ENCODE measurements at places on chromosomes 4 and X.
A peak's percentile ranks its signal among the peaks of the same experiment; 100 is the strongest.

DNA sequence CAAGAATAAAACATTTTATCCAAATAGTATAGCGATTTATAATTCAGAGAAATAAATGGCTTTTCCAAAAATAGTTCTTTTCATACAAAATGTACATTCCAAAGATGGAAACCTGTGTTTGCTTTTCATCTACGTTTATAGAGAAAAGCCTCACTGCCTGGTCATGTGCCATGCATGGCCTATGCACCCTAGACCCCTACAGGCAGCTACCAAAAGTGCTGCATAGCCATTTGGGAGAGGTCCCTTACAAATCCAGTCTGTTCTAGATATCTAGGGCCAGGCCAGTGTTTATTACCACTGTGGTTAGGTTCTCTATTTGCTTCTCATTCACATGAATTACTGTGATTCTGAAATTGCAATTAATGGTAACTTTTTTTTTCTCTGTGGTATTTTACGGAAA, 17.2 kb downstream of the HMGB2 start:
- no peak for DNase-seq

- no peak for DNase-seq
Observed at GRCh38 chrX:11609109-11609508, 56.6 kb downstream of the ARHGAP6 start.

- peak; percentile 52 for DNase-seq
Observed at GRCh38 chrX:49079489-49080428, at the start of gene WDR45. TSS of gene WDR45 (minus strand) at chrX:49079887. CDS start at chrX:49078095, 1,792 bp downstream.

DNA sequence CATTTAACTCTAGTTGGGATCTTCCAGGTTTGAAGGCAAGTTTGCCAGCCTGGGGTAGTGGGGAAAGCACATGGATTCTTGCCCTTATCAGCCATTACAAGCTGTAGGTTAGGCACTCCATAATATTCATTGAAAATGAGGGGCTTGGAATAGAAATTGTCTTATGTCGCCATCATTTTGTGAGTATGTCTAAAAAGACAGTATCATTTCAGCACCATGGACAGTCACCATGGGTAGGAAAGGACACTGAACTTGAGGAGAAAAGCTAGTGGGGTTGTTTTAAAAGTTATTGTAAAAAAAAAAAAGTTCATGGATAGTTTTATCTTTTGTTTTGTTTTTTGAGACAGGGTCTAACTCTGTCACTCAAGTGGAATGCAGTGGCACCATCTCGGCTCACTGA, 356.1 kb downstream of the HNRNPD start:
- DNase-seq: no peak

DNA sequence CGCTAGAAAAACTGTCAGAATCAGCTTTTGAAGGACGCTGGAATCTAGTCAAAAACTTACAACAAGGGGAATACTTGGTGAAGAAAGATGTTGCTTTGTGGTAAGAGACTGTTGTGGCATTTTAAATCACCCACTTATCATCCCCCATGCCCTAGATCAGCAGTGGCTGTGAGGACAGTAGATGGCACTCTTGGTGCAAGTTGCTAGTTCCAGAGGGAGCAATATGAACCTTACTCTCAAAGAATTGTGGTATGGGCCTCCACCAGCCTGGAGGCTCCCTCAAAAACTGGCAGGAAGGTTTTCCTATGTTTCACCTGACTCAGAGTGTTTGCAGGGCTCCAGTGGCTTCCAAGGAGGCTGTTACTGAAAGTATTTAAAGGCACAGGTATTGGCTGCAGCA, 37.7 kb upstream of the SLC16A2 start:
- DNase-seq: peak; percentile 5

DNA sequence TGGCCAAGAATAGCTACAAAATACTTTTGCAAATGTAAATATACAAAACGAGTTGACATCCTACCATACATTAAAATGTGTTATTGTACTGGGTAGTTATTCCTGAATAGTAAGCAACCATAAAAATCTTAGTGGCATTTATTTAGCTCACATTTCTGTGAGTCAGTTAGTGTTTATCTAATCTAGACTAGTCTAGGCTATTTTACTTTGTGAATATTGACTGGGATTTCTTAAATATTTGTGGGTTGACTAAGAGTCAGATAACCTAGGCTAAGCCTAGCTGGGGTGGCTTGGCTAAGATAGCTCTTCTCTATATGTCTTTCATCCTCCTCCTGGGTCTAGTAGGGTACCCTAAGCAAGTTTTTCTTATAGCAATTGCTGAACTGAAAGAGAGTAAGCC, 543.8 kb upstream of the DIAPH2 start:
- DNase-seq: no peak

GRCh38 chrX:51053741-51054140, 143.2 kb downstream of the BMP15 start:
- DNase-seq: no peak

DNA sequence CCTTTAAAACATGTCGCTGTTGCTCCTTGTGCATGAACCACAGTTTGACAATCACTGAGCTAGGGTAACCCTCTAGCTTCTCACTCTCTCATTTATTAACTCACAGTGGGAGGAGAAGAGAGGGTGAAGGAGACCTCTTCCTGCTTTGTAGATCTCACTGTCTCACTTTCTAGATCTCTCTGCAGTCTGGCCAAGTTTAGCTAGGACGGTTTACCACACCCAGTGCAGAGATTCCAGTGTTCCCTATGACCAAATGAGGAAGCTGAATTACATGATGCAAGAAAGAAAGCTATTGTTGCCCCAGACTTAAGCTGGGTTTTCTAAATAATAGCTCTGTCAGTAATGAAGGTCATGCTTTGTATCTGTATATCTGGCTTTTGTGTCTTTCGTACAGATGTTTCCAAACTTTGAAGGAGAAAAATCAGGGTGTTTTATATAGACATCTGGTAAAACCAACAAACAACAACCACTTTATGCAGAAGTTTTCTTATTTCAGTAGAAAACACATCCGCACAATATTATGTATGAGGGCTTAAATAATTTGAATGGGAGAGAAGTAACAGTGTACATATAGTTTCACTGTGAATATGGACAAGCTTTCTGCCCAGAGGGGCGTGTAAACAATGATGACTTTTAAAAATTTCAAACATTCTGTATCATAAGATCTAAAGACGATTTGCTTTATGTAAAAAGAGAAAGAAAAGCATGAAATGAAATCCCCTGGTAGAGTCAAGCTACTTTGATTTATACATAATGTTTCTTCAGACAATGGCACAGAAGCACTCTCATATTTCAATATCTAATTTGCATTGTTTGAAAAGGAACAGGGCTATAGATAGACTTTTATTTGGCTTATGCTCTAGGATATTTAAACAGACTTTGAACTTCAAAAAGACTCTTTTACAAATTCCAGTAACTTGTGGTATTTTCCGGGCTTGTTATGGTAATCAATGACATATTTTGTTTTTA, 582.3 kb downstream of the FSTL5 start:
- no peak for DNase-seq

- DNase-seq: no peak
Observed at GRCh38 chr4:932713-933070, 432 bp downstream of the TMEM175 start.

- DNase-seq: no peak
Observed at GRCh38 chrX:103338663-103339062, 8.6 kb downstream of the TCEAL7 start.

DNA sequence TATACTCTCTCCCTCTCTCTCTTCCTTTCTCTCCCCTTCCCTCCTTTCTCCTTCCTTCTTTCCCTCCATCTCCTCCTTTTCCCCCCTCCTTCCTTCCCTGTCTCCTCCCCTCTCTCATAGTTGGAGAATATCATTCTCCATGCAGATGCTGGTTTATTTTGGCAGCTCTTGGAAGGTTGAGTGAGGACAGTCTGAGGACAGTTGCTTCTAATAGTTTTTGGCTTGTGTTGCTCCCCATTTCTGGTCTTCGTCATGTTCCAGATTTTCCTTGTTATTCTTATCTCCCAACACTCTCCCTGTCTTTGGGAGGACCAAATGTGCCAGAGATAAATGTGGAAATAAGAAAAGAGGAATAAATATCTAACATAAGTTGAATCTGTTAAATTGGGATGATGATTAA, 263.0 kb downstream of the FRMPD4 start:
- DNase-seq: no peak

- DNase-seq: no peak
Observed at GRCh38 chrX:124242131-124242530, 90.3 kb upstream of the TEX13D start.

- no peak for DNase-seq
Observed at GRCh38 chr4:55023030-55023429, 102.4 kb downstream of the KDR start.

DNA sequence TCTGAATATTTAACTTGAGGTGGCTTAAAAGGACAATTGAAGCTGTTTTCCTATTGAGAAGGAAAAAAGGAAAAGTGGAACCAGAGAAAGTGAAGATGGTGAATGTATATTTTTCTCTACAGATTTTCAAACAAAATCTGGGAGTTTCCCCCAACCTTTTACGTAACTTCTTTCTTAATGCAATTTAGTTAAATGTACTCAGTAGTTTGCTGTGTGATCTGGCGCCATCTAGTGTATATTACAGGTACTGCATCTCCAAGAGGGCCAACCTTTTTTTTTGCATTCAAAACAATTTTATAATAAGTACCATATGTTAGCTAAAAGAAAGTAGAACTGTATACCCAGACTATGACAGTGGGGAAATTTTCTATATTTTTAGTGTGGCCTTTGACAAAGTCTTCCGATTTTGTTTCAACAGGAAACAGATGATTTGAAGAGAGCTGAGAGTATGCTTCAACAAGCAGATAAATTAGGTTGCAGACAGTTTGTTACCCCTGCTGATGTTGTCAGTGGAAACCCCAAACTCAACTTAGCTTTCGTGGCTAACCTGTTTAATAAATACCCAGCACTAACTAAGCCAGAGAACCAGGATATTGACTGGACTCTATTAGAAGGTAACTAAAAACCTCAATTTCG, 82.0 kb downstream of the PLS3 start:
- peak; percentile 11 for DNase-seq

- peak; percentile 41 for DNase-seq
Observed at GRCh38 chrX:15947648-15948317, 93.2 kb upstream of the AP1S2 start.

DNA sequence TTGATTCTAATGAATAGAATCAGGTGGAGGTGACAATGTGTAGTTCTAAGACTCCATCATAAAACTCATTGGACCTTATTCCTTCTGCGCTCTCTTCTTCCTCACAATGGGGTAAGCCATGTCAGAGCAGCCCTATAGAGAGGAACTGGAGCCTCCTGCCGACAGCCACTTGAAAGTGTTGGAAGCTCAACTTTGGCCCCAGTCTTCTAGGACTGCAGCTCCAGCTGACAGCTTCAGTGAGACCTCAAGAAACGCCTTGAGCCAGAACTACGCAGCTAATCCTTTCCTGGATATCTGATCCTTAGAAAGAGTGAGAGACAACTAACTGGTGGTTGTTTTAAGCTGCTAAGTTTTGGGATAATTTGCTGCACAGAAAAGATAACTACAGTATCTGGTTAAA, 22.1 kb upstream of the ADH7 start:
- no peak for DNase-seq

GRCh38 chrX:106950381-106950780, 30.2 kb downstream of the CLDN2 start:
- DNase-seq: no peak

DNA sequence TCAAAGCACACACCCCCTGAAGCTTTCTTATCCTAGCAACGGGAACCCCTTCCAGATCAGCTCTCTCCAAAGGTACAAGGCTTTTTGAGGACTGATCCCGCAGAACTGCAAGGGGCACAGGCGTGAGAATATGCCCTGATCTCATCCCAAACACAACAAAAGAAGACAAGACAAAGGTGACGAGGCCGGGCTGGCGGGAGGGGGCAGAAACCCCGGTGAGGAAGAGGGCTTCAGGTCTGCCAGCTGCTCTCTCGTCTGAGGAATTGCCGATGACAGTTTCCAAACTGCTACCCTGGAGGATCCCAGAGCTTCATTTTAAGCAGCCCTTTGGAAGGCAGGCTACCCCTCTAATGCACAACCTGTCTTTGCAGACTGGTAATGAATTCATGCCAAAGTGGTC, 3.4 kb downstream of the HCFC1 start:
- no peak for DNase-seq

GRCh38 chr4:151276787-151277562, at the start of gene PRSS48:
TSS of gene PRSS48 (plus strand) at chr4:151277161. CDS start at chr4:151277173, 12 bp downstream.
- DNase-seq: no peak

GRCh38 chrX:31012509-31013025, 59.3 kb downstream of the FTHL17 start:
- no peak for DNase-seq

DNA sequence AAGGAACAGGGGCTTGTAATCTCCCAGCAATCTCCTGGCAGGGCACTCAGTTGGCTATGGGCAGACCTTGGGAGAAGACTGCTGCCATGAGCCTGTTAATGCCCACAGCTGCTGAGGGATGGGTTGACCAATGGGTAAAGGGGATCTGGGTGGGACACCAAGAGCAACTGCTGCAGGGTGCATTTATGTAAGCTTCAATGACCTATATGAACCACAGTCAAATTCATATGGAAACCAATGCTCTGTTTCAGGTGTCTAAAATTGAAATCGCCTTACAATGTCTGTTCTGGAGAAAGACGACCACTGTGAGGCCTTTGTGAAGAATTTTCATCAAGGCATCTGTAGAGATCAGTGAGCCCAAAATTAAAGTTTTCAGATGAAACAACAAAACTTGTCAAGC, 6.1 kb downstream of the EPGN start:
- DNase-seq: no peak

- DNase-seq: no peak
Observed at GRCh38 chr4:7224001-7224400, 31.7 kb downstream of the SORCS2 start.

- DNase-seq: no peak
Observed at GRCh38 chr4:44493924-44494323, 45.3 kb upstream of the KCTD8 start.

DNA sequence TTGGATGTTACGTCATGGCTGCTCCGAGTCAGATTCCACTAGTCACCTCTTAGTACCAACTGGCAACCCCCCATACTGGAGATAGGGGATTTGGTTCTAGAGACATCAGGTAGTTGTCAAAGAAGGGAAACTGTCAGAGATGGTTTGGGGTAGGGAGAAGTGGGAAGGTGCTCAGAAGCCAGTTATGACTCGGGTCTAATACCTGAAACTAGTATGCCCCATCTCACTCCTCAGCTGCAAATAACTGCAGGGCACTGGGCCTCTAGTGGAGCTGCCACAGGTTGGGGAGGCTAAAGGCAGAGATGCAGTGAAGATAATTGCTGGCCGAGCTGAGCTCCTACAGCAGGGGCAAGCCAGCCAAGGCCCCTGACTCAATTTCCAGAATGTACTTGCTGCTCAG, 30.0 kb downstream of the OTUD6A start:
- DNase-seq: no peak

DNA sequence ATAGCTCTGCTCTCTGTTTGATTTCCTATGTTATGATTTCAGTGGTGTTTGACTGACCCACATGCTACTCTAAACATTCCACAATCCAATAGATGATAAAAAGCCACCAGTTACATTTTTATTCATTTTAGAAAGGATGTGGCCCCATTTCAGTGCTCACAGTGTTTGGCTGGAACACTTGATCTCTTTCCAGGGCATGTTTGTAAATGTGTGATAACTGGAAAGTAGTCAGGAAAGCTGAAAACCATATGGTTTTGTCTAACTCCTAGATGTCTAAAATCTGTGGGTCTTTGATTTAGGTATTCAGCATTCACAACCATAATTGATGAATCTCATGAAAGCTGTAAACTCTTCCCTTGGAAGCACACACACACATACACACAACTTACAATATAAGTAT, 904.9 kb upstream of the AGA start:
- no peak for DNase-seq

- DNase-seq: no peak
Observed at GRCh38 chr4:7803371-7803770, 136.3 kb downstream of the AFAP1 start.

GRCh38 chr4:57055886-57056285, 54.3 kb downstream of the IGFBP7 start:
- DNase-seq: no peak
